ENCODE measurements at places on chromosomes 5 and 9.
A peak's percentile ranks its signal among the peaks of the same experiment; 100 is the strongest.

DNA sequence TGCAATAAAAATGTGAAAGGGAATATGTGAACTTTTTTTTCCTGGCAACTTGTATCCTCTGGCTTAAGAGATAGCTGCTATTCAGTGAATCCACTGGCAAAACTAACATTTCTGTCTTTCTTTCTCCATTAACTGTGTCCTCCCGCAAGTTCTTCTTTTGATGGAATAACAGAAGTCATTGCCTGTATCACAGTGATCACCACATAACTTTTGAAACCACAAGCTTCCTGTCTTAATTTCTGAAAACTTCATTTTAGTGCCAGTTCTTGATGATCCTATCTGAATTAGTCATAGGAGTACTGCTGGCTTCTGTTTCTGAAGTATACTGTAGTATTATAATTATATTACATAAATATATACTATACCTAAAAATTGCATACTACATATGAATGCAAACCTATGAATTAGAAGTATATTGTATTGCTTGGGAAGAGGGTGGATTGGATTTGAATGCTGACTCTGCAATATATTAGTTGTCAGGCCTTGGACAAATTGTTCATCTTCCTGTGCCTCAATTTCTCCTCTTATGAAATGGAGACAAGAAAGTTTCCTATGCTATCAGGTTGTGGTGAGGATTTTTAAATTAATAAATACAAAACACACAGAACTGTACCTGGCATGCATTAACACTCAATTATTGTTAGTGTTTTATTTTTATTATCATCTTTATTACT lies 441.6 kb downstream of the CETN3 start:
- no peak for DNase-seq

- DNase-seq, result no peak
Measured at GRCh38 chr5:151569132-151570046, 21.7 kb downstream of the FAT2 start.

DNA sequence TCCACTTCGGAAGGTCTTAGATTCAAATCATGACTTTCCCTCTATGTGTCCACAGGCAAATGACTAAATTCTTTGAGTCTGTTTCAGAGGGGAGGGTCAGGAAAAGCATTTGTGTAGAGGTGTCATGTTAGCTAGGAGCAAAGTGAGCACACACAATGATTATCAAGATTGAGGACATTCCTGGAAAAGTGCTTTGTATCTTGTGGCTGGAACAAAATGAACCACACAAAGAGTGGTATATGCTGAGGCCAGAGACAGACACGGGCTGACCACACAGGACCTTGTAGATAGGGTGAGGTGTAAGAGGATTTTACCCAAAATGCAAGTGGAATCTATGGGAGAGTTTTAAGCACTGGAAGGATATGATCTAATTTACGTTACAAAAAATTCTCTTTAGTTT lies 245.3 kb upstream of the NMUR2 start:
- no peak for DNase-seq

GRCh38 chr5:42121401-42121800 lies 196.3 kb downstream of the FBXO4 start:
- no peak for DNase-seq

- no peak for DNase-seq
Measured at GRCh38 chr9:109122726-109123621, 3.2 kb upstream of the TMEM245 start.

DNA sequence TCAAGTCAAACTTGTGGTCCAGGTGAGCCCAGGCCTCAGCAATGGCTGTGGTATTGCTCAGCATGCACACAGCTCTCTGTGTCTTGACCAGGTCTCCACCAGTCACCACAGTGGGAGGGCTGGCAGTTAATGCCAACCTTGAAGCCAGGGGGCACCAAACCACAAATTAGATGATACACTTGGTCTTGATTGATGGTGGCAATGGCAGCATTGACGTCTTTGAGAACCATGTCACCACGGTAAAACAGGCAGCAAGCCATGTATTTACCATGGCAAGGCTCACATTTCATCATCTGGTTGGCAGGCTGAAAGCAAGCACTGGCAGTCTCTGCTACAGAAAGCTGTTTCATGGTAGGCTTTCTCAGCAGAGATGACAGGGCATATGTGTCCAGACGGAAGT lies 40.0 kb downstream of the NIM1K start:
- no peak for DNase-seq

DNA sequence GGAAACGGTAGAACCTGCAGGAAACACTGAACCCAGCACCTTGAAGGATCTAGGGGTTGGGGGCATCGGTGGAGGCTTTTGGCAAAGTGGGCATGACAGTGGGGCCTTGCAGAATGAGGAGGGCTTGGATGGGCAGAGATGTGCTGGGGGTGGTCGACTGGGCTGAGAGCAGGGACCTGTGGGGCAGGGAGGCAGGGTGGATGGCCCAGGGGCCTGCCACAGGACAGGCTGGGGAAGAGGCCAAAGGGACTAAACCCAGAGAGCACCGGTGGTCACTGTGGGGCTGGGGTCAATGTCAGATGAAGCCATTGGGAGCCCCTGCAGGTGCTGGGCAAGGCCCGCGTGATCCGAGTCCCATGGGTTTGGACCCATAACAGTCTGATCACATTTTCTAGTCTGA lies 175.3 kb downstream of the DAB2IP start:
- no peak for DNase-seq

GRCh38 chr9:15246708-15247107 lies 60.3 kb downstream of the TTC39B start:
- no peak for DNase-seq

GRCh38 chr5:100110497-100110896 lies 424.7 kb upstream of the FAM174A start:
- no peak for DNase-seq

GRCh38 chr5:180111273-180112002 lies 39.9 kb upstream of the RNF130 start:
- no peak for DNase-seq

- no peak for DNase-seq
Measured at GRCh38 chr9:20441711-20442423, 180.4 kb downstream of the MLLT3 start.

DNA sequence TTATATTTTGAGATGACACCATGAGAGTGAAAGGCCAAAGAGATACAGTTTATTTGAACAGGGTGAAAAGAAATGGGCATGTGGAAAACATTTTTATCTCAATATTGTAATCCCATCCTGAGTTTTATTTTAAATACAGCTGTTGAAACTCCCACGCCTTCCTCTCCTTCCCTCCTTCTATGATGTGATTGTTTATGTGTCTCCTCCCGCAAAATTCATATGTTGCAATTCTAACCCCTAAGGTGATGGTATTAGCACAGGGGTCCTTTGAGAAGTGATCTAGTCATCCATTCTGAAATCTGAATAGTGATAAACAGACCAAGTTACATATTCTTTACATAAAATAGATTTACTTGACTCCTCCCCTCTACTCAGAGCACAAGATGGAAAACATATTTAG lies 1275.4 kb upstream of the C9orf72 start:
- DNase-seq, result no peak

GRCh38 chr5:33300209-33300742 lies 140.5 kb upstream of the TARS1 start:
- no peak for DNase-seq

GRCh38 chr5:56490971-56491468 lies 257.9 kb upstream of the ANKRD55 start:
- no peak for DNase-seq

- no peak for DNase-seq
Measured at GRCh38 chr5:32291591-32291990, 21.1 kb downstream of the MTMR12 start.

GRCh38 chr5:156704139-156704538 lies 146.0 kb upstream of the PPP1R2B start:
- no peak for DNase-seq

- peak; percentile 26 for DNase-seq
Measured at GRCh38 chr5:134577796-134578577, 52.5 kb downstream of the JADE2 start.

GRCh38 chr9:91177661-91178280 lies 183.9 kb downstream of the AUH start:
- DNase-seq, result no peak

DNA sequence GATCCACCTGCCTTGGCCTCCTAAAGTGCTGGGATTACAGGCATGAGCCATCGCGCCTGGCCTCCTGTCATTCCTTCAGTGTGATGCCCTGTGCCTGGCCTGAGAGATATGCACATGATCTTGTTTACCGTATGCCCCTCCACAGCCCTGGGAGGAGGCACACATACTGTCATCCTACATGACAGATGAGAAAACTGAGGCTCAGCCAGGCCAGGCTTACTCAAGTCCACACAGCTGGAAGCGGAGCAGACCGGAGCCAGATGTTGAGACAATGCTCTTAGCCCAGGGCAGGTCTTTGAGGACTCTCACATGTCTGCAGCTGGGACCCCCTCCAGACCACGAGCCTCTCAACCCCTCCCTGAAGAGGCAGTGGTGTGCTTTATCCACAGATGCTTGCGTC lies 38.7 kb upstream of the SH3PXD2B start:
- DNase-seq, result no peak

DNA sequence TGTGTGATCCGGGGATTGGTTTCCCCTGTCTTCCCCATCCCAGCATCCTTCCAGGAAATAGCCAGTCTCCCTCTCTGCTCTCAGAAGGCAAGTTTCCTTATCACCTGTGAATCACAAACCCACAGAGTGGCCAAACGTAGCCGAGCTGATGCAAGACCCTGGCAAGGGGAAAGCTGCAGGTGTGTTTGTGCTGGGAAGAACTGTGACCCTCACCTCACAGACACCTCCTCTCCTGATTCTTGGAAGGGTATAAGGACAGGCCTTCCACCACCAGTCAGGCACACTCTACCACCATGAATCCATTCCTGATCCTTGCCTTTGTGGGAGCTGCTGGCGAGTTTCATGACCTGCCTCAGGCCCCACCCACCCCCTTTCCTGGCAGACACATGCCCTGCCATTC lies at the start of gene PRSS3:
Gene PRSS3, plus strand, starts transcription at position 281 of the 400 bp plus-strand sequence. Its CDS starts 13 bp downstream, at position 294.
- DNase-seq, result no peak

DNA sequence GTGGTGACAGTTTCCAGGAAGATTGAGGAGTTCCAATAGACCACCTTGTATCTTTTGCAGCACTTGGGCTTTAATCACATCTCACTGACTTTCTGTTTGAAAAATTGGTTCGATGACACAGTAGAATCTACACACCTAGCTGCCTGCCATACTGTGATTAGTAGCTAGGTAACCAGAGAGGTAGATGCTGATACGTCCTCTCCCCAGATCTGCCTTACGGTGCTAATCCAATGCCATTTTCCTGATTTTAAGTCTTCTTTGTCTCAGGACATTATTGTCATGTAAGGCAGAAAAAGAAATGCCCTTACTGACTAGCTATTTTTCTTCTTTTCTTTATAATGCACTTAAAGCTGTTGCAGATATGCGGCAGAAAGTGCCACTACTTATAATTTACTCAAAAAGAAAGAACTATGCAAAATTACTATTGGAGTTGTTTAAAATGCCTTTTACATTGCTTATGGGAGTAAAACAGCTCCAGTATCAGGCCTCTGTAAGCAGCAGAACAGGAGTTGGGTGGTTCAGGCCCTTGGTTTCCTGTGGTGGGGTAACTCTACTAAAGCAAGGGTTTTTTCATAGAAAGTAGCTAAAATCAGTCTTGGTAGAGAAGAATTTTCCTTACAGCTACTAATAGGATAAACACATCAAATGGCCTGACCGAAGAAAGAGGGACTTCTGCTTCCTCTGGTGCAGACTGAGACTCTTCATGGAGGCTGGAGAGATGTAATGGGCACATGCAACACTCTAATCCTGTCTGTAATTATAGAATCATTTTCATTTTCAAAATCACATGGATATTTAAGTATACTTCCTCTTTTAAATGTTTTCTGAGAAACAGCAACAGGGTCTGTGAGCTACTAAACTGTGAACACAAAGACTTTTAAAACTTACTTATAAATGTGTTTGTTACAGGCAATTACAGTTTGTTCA lies 177.2 kb downstream of the MAPKAP1 start:
- no peak for DNase-seq

DNA sequence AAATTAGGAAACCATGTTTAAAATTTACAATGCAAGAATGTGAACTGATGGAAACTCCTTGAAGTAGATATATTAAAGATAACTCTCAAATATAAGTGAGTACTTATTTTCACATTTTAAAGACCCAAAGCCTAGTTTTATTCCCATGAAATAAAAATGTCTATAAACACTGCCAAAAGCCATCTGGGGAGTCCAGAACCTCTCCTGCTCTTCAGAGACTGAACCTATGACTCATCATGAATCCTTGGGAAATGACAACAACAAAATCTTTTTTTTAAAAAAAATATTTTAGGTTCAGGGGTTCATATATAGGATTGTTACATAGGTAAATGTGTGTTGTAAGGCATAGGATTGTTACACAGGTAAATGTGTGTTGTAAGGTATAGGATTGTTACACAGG lies 33.8 kb upstream of the FYB1 start:
- no peak for DNase-seq

DNA sequence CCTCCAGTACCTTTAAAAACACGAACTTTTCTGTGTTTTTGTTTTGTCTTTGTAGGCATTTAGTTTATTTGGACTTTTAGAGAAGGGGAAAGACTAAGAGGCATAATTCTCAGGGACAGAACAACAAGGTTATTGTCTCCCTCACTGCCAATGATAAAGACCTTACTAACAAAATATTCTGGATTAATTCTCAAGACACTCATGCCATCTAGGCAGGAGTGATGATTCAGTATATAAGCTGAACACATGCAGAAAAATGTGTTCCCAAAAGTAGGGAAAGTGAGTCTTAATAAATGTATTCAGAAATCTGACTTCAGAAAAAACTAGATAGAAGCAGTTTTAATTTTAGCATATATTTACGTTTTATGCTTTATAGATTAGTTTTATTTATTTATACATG lies 17.4 kb upstream of the ASPN start:
- DNase-seq, result no peak

DNA sequence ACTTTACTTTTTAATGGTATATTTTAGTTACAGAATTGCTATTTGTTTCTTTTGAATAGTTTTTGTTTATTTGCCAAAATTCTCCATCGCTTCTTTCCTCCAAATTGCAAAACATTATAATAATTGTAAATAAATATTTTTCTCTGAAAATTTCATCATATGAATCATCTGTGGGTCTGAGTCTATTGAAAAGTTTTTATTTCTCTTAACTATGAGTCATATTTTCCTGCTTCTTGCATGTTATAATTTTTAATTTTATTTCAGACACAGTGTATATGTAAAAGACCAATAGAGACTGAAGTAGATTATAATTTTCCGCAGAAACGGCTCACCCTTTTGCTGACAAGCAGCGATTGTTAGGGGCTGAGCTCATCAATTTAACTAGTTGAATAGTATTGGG lies 279.1 kb upstream of the IL12B start:
- DNase-seq, result no peak

GRCh38 chr5:172078726-172079345 lies 72.4 kb upstream of the FBXW11 start:
- no peak for DNase-seq

DNA sequence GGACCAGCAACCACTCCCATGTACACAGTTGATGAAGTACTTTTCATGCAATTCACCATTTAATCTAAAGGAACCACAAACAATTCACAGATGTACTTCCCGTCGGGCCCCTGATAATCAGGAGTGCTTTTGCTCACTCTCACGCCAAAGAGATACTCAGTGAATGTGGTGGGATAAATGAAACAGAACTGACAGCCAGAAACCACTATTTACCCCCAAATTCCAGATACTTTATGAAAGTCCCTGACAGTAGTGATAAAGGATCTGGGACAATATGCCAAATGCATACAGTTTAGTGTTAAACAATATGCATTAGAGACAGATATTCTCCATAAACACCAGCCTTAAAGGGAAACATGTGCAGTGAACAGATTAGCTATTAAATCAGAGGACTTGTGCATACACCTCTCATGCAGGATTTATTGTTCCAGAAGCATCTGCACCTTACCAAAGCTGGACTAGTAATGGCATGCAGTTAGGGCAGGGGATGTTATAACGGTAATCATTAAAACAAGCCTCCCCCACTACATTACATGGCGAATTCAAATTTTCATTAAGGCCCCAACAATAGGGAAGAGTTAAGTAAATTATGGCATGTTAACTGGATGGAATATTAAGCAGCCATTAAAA lies 74.0 kb upstream of the SLC25A51 start:
- DNase-seq, result no peak

All from anterior cingulate cortex (tissue), 58 donors.